Stimulated activated CD4-positive, alpha-beta T cell treated with anti-CD3 and anti-CD28 coated beads, TNF-alpha, amount 100 ng/mL, for 1 hour (primary cell): ENCODE measurements at places on chromosomes 6 and 20.

GRCh38 chr6:20096536-20096935 is 115.7 kb downstream of the MBOAT1 start:
- no peak for DNase-seq

- DNase-seq = no peak
Observed at GRCh38 chr6:113733381-113733780, 123.8 kb upstream of the MARCKS start.

- no peak for DNase-seq
Observed at GRCh38 chr6:150142670-150143515, at the start of gene PPP1R14C. Gene PPP1R14C, plus strand, starts transcription at chr6:150143044. Its CDS starts 149 bp downstream, at chr6:150143193.

GRCh38 chr20:1187605-1188171 is 2.9 kb upstream of the TMEM74B start:
- no peak for DNase-seq

DNA sequence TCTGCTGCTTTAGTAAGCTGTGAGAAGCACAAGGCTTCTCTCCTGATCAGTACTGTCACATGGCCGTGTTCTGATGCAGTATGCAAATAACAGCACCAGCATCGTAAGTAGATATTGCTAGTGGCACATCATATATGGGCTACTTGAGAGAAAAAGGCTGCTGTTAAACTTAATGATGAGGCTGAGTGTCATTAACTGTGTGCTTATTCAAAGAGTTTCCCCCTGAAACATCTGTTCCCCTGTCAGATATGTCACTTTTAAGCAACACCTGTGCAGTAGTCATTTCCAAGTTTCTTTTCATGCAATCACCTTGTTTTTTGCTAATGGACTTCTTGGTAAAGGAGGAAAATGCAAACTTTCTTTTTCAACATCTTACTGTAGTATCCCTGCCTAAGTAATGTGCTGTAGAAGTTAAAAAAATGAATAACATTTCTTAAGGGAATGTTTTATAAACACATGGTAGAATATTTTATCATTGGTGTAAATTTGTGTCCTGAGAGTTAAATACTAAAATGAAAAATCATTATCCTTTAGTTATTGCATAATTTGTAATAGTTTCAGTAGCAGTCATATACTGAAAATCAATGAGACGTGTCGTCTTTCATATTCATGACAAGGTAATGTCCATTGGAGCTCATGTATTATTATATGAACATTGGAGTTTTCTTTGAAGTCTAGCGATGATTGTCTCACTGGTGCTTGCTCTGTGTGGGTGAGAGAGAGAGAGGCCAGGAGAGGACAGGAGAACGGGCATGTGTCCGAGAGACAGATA is 366.3 kb downstream of the CDKAL1 start:
- DNase-seq = no peak

DNA sequence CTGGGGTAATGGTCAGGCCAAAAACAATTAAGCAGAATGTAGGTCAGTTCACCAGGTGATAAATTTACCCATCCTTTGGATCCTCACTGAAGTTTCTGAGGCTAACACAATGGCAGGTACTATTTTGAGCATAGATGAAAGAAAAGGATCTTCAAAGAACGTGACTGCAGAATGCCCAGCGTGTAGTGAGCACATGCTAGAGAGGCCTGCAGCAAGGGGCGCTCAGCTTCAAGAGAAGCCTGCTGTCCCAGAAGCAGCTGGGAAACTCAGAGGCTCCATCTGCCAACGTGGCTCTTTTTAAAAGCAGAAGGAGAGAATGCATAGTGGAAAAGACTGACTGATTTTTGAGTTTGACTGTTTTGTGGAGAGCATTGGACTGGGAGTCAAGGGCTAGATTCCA is 57.4 kb downstream of the CD83 start:
- DNase-seq = no peak

DNA sequence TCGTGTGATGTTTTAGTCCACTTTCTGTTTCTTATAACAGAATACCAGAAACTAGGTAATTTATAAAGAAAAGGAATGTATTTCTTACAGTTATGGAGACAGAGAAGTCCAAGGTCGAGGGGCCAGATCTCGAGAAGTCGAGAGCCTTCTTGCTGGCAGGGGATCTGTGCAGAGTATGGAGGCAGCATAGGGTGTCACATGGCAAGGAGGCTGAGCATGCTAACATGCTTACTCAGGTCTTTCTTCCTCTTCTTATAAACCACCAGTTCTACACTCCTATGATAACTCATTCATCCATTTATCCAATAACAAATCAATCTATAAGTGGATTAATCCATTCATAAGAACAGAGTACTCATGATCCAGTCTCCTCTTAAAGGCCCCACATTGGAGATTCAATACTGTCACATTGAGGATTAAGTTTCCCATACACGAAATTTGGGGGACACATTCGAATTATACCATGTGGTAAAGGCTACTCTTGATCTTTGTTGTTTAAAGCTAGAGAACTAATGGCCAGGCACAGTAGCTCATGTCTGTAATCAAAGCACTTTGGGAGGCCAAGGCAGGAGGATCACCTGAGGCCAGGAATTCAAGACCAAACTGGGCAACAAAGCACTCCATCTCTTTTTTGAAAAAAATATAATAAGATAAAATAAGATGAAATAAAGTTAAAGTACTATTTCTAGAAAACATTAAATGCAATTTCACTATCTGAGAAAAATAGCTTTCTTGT is 2.1 kb downstream of the GOPC start:
- DNase-seq = no peak
